D721Med (cell line): ENCODE measurements at places on chromosomes 4 and X.

GRCh38 chrX:136185401-136186022 lies 38.2 kb downstream of the FHL1 start:
- DNase-seq, result no peak

DNA sequence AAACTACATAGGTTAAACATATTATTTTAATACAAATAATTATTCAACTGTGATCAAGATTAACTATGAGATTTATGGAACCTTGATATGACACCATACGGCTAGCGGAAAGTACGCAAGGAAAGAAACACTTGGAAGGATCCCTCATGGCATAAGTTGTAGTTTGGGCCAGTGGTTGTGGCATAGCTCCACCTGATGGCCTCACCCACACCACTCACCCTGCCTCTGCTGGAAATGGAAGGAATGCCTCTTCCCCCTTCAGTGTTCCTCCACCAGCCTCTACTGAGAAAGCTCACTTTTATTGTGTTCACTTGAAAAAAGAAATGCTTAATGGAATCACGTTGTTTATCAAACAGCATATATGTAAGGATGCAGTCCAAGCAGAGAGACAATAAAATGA lies 86.4 kb downstream of the BMP15 start:
- no peak for DNase-seq

DNA sequence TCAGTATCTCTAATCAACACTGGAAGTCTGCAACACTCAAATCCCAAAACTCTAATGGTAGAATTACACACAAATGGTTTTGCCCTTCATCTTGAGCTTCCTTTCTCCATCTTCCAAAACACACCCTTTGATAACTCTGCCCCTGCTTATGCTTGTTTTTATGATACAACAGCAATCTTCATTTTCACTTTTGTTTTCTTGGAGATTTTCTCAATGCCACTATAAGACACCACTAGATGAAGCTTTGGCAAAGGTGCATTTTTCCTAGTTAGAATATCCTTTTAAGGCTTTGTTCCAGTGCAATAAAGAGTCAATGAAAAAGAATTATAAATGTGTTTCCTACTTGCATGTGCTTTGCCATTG lies 472.4 kb upstream of the NWD2 start:
- DNase-seq, result no peak

DNA sequence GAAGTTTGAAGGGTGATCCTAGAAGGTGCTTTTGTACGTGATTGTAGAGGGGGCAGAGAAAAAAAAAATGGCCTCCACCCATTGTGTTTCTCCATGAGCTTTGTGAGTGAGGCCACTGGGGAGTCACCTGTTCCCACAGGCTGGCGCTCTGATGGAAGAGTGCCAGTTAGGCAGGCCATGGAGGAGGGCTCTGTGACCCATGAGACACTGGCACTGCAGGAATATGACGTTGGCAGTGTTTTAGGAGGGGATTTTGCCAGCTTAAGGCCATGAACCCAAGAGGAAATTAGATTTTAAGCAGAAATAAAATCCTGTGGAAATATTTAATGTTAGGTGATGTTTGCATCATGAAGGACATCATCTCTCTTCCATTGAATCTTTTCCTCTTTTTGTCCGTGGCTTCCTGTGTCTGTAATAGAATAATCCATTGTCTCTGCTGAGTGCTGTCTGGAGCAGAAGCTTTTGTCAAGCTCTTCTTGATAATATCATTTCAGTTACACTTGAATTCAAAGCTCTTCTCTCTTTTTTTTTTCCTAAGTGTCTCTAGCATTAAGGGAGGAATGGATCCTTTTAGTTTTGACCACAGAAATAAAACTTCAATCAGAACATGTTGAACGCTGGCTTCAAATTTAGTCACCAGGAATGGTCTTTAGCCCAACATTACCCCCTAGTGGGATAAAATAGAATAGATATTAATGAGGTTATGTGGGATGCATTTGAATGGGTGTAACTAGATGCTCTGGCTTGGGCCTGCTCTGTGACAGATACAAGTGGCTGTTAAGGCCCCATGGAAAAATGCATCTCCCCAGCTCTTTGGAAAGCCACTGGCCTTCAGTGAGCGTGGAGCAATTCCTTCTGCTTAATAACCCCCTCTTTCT lies 41.0 kb upstream of the UCP1 start:
- DNase-seq, result peak; percentile 46

DNA sequence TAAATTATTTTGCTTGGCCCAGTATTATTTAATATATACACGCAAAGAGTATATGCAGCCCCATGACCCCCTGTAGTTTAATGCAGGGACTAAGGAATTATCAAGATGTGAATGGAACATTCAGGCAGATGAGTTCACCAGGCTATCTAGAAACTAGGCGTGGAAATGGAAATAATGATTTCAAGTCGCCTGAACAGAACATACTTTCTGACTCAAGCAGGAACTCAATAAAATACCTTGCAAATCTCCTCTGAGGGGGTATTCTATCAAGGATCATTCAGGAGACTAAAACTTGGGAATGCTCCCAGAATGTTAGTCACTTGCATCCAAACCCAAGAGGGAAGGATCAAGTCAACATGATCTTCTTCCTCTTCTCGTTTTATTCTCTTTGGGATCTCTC lies 59.6 kb upstream of the RASSF6 start:
- DNase-seq, result no peak

GRCh38 chrX:148290931-148291330 lies 209.5 kb upstream of the AFF2 start:
- no peak for DNase-seq

DNA sequence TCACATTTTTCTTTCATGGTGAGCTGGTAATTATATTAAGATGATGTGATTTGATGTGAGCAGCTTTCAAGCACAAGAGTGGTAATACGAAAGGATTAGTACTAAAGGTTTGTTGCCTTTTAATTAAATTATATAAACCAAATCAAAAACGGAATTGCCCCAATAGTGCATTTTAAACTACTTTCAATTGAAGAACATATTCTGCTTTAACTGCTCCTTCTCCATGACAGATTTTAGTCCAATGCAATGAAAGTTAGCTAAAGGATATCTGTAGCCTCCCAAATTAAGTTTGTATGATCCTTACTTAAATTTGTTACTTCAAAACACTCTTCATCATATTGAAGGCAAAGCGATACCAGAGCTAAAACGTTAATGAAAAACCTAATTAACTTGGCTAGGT lies 447.1 kb upstream of the AMOT start:
- DNase-seq, result no peak

DNA sequence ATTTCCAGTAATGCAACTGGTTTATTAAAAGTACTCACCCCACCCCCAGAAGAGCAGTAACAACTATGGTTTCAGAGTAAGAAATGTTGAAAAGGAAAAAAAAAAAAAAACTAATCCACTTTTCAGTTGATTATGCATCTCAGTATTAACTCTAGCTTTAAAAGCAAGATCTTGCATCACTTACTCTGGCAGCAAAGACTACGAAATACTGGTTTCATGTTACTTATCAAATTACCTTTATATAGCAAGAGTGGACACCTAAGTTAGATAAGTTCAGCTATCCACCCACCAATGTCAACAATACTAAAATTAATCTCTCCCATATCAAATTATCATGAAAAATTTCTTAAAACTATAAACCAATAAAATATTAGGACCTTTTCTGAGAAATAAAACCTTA lies 105.0 kb downstream of the ABCB7 start:
- DNase-seq, result no peak

- no peak for DNase-seq
Measured at GRCh38 chr4:140711910-140712309, 44.3 kb downstream of the TBC1D9 start.

DNA sequence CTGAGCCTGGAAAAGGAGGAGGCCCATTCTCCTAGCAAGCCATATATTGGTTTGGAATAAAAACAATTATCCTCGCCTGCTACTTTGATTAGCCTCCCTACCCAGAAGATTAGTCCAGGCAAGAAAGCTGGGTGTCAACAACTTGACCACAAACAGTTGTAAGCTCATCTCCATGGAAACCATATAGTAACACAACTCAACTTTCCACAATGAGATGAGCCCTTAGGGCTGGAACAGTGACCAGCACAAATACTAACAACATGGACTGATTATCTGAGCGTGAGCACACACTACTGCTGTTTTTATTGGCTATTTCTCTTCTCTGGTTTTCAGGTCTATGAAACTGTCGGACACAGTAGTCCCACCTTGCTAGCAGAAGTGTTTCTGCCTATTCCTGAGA lies 80.8 kb downstream of the CC2D2A start:
- DNase-seq, result no peak

DNA sequence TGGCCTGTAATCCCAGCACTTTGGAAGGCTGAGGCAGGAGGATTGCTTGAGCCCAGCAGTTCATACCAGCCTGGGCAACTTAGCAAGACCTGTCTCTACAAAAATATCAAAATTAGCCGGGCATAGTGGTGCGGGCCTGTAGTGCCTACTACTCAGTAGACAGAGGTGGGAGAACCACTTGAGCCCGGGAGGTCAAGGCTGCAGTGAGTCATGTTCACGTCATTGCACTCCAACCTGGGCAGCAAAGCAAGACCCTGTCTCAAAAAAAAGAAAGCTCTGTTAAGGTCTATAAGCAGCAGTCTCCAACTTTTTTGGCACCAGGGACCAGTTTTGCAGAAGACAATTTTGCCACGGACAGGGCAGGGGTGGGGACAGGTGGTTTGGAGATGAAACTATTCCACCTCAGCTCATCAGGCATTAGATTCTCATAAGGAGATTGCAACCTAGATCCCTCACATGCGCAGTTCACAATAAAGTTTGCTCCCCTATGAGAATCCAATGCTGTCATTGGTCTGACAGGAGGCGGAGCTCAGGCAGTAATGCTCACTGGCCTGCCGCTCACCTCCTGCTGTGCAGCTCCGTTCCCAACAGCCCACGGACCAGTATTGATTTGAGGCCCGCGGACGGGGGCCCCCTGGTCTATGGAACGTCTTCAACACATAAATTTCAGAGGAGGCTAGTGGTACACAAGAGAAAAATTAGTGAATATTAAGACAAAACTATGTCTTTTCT lies 67.9 kb downstream of the KLHL8 start:
- DNase-seq, result no peak

DNA sequence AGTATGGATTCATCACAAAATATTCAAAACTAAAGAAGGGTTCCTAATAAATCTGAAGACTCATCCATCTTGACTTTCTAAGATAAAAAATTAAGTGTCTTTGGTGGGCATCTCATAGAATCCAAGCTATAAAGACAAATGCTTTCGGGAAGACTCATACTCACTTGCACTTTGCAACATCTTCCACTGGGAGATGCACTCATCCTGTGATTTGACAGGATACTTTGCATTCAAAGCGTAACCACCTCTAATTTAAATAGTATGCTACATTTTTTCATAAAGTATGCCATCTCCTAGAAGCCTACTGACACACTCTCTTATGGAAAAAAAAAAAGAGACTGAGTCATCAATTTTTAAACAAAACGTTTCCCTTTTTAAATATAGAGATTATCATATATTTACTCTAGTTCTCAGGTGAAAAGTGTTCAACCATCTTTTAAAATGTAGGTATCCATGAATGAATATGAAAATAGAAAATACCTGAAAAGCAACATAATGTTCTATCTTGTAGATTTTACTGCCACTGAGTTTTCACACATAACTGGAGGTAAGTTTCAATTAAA lies 119.6 kb downstream of the KLHL13 start:
- no peak for DNase-seq

DNA sequence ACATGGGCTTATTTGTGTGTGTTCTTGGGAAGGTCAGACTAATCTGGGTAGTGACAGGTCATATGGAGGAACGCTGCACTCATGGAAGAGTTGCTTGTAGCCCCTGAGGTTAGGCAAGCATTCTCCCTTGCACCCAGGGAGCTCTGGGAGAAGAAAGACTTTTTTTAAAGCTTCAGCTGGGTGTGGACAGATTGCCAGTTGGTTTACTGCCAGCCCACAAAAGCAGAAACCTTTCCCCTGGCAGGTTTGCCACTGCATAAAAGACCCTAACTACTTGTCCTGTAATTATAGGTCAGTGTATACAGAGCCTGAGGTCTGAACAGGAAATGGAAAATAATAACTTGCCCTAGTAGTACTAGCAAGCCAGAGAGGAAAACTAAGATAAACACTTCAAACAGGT lies 7.4 kb upstream of the NFKB1 start:
- DNase-seq, result no peak

DNA sequence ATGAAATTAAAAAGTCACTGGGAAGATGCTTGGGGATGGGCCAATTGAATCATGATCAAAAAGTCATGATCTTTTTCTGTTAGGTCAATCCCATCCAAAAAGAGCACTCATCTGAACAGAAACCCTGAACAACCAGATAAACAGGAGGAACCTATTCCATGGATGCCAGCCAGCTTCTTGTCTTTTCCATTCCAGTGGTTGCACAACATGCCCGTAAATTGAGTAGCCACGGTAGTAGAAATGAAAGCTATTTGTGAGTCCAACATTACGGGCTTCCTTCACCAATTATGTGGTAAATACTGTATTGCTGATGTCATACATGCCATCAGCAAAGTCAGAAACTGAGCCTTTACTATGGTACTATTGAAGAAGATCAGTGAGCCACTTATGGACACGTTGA lies 982.4 kb upstream of the HS3ST1 start:
- no peak for DNase-seq

- no peak for DNase-seq
Measured at GRCh38 chr4:122542411-122543236, 78.2 kb downstream of the IL21 start.

- DNase-seq, result no peak
Measured at GRCh38 chrX:130669233-130669632, 233.8 kb downstream of the ENOX2 start.

DNA sequence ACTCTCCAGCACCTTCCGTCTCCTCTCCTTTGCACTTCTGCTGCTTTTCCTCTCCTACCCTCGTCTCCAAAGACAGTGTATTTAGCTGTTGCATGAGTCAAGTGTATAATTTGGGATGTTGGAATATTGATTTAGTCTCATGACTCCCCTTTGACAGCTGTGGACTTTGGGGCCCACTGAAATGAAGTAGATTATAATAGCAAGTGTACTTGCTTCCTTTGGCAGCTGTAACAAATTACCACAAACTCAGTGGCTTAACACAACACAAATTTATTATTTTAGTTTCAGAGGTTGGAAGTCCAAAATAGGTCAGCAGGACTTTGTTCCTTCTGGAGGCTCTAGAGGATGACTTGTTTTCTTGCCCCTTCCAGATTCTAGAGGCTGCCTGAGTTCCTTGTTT lies 29.5 kb upstream of the MSL3 start:
- no peak for DNase-seq

DNA sequence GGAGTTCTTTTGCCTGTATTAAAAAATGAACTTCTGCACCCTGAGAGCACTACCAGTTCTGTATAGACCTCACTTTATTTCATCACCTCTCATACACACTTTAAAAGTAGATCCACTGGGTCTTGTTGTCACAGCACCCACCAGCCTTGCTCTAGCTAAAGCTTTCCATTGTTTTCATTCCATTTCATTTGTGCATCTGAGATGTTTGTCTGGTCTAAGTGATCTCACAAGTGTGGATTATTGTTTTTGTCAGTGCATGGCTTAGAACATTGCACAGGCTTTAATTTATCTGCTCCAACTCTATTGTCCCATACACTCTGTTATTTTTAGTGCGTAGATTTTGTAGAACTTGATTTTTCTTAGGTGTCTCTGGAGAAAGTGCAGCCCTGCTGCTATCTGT lies 1157.5 kb upstream of the PABPC4L start:
- no peak for DNase-seq

DNA sequence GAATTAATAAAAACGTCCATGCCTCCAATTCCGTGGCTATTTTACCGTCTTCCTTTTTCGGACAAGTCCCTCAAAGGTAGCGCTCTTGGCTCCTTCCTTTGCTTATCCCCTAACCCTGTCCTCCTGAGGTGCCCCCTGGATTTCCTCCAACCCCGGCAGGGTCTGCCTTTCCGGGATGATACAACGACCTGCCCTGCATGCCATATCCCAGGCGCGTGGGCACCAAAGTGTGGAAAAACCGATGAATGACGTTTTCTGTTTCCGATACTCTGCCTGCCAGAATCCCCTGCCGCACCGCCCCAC lies 706 bp upstream of the CSTF2 start:
- no peak for DNase-seq
